Left renal pelvis (tissue), 4 donors: ENCODE measurements at places on chromosomes 11 and 22.

DNA sequence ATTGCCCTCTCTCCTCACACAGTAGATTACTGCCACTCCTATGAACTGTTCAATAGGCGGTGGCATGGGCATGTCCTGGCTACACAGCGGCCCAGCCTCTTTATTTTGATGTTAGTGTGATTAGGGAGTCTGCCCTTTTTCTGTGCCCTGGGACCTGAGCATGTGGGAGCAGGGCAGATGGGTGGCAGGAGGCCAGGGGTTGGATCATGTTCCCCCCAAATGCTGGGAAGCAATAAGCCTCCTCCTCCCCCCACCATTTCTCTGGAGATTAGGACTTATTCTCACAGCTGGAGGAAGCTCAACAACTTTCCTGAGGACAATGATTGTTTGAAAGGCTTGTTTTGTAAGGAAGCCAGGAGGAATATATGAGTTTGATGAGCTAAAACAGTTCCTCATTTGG, 848 bp downstream of the HEPN1 start:
- no peak for DNase-seq

DNA sequence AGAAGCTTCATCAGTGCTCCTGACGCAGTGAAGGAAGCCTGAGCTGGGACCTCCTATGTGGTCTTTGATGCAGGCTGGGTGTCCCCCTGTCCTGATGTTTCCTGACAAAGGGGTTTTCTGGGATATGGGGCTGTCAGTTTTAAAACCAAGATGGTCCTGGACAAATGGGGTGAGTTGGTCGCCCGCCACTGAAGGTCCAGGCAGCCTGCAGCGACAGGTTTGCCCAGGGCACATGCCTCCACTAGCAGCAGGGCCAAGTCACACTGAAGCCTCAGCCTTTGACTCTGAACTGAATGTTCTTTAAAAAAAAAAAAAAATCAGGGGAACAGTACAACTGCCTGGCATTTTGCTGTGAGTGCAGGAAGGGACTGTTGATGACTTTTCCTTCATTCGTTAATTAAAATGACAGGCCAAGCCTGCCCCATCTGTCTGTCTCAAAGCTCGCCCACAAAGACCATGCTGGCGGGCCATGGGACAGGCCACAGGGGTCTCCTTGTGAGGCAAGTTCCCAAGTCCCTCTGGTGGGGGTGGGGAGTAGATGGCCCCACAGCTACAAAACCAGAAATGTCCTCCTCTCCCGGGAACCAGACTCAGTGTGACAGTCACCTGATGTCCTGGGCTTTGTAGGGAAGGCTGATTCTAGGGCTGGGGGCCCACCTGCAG, 274.8 kb downstream of the CTTN start:
- no peak for DNase-seq

GRCh38 chr11:3160252-3161031, 4.7 kb downstream of the OSBPL5 start:
- peak; percentile 82 for DNase-seq

DNA sequence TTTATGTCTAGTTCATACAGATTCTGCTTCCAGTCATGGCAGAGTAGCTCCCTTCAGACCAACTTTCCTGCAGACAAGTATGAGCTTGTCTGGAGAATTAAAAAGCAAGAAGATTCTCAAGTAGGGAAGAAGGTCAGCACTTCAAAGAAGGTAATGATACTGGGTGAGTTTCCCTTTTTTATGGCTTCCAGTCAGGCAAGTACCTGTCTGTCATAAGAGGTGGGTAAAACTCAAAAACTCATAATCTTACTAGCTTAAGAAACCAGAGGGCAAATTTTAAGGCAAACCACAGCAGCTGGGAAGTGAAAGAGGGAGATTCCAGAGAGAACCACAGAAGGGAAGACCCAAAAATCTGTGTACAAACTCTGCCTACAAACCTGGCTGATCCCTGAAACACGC, 54.2 kb downstream of the DENND5A start:
- DNase-seq: no peak

DNA sequence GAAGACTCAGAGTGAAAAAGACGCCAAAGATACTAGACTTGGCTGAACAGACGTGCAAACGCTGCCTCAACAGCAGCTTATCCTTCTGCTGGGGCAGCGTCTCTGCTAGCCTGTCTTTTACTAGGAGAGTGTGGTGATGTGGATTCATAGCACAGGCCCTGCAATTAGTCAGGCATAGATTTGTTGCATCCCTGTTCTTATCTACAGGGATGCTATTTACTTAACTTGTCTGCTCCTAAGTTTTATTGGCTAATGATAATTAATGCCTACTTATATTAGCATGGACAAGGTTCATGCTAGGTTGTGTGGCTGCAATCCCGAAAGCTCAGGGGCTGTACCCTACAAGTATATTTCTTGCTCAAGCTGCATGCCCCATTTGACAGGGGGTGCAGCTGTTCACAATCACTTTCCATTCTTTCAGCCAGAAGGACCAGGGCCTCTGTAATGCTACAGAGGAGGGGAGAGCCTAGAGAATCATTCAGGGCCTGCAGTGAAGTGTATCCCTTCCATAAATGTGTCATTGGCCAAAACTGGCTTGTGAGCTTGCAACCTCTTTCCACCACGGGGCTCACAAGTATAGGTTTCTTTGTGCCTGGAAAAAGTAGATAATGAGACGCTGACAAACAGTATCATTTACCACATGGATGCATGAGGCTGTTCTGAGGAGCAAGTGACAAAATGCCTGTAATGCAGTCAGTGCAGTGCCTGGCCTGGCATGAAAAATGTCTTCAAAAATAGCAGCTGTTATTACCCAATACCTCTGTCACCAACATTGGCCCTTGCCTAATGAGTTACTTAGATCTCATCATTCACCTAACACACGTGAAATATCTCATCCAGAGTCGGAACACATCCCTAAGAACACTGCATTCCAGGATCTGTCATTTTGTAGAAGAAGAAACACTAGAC, 685.8 kb upstream of the API5 start:
- DNase-seq: peak; percentile 37

- DNase-seq: no peak
Observed at GRCh38 chr11:125292100-125292499, 127.5 kb downstream of the PKNOX2 start.

DNA sequence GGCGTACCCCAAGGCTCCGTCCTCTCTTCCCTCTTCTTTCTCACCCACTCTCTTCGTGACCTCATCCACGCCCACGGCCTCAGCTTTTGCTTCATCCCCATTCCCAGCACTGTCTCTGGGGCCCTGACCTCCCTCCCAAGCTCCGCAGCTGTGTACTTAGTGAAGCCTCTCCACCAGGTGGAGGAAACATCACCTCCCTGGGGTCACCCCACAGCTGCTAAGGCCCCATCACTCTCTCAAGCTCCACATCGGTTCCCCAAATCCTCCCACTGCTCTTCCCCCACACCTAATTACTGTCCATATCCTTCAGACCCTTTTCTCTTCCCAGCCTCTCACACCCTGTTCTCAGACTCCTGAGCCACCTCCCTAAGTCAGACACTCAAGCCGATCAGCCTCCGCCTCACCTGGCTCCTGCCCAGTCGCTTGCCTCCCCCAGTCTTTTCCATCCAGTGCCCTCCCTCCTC, 7.9 kb upstream of the SYT7 start:
- no peak for DNase-seq

DNA sequence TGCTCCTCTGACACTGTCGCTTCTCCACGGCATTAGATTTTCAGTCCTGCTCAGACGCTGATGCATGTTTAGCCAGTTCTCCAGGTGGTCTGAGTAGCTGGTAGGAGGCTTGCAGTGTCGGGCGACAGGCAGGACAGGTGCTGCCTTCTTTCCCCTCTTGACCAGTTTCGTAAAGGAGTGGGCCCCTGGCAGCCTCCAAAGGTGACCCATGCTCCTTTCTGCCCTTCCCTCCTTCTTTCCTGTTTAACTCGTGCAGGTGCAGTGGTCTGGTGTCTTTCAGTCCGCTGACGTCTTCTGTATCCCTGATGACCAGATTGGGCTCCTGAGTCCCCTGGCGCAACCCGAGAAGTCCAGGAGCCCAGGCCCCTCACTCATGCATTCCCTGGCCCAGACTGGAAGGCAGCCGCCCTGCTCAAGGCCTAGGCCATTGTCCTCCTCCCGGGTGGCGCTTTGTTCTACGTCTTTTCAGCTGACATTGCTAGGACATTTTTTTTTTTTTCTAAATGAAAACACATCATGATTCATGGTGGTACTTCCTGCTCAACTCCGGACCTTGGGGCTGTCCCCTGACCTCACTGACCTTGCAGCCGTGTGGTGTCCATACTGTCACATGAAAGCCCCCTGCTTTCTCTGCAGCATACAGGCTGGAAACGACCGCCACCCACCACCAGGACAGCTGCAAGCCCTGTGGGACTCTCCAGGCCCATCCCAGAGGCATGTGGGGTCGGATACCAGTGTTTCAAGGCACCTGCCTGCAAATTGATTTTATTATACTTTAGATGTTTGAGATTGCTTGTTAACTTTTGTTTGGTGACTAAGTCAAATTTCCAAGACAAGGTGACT, 25.5 kb upstream of the TXNRD2 start:
- no peak for DNase-seq
